Progenitor cell of endocrine pancreas (in vitro differentiated cells): ENCODE measurements at places on chromosomes 5 and 9.

GRCh38 chr5:149060325-149060724 lies 2.5 kb downstream of the SH3TC2 start:
- H3K36me3 ChIP-seq = no peaks in the 10 kb centered on the region
- H3K27me3 ChIP-seq = no peaks in the 10 kb centered on the region
- DNase-seq = no peak
- H3K4me1 ChIP-seq = peaks cover 13% of the 10 kb centered on the region
- H3K27ac ChIP-seq = no peak overlapping the region

- no peak for DNase-seq
- no peak overlapping the region for H3K4me3 ChIP-seq
- H3K27me3 ChIP-seq = no peaks in the 10 kb centered on the region
- H3K36me3 ChIP-seq = no peaks in the 10 kb centered on the region
- no peak overlapping the region for H3K27ac ChIP-seq
- no peaks in the 10 kb centered on the region for H3K4me1 ChIP-seq
Observed at GRCh38 chr5:27845248-27845647, 806.9 kb upstream of the CDH9 start.

GRCh38 chr5:58933891-58934628 lies 351.2 kb downstream of the RAB3C start:
- no peaks in the 10 kb centered on the region for H3K36me3 ChIP-seq
- H3K4me3 ChIP-seq = no peak overlapping the region
- peaks cover 12% of the 10 kb centered on the region for H3K27me3 ChIP-seq
- no peak for DNase-seq

DNA sequence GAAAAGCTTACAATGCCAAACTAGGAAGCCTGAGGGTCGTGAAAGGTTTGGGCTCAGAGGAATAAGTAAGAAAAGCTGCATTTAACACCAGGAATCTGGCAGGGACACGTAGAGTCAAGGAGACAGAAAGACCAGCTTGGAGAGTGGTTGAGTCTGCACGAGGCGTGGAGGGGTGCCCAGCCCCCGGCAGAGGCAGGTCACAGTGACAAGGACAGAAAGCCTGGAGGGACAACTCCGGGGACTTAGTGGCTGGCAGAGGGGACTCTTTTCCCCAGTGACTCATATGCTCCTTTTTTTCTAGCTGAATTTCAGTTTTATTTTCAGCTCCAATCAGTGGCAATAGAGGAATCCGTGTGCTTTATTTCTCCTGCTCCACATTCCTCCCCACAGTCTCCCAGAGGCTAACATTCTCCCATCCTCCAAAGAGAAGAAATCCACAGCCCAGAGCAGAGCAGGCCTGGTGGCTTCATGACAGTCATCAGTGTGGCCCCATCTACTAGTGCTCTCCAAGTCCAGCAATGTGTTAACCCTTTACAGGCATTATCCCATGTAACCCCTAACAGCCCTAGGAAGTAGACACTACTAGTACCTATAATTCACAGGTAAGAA lies 80.7 kb downstream of the KCNIP1 start:
- no peak overlapping the region for H3K27ac ChIP-seq
- no peak overlapping the region for H3K4me3 ChIP-seq

GRCh38 chr5:9108162-9108561 lies 437.7 kb downstream of the SEMA5A start:
- no peak for DNase-seq
- no peak overlapping the region for H3K27ac ChIP-seq
- H3K36me3 ChIP-seq = no peaks in the 10 kb centered on the region
- no peak overlapping the region for H3K4me3 ChIP-seq
- H3K4me1 ChIP-seq = peaks cover 11% of the 10 kb centered on the region

DNA sequence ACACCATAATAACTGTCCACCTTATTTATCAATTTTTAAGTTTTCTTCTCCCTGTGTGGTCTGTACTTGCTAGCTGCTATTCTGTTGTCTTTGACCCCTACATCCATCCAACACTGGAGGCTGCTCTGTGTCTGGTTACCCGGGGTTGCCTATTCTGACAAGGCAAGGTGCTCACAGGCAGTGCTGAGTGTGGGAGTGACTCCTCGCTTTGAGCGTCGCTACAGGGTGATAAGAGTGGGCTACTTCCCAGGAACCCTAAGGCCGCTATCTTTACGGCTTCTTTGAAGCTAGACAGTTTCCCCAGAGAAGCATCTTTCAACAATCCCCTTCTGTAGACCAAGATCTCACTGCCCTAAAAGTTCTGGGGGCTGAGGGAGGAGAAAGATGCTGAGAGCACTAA lies 35.3 kb downstream of the NSUN2 start:
- peaks cover 36% of the 10 kb centered on the region for H3K36me3 ChIP-seq
- DNase-seq = no peak
- no peak overlapping the region for H3K27ac ChIP-seq
- H3K4me3 ChIP-seq = no peak overlapping the region
- H3K4me1 ChIP-seq = no peaks in the 10 kb centered on the region
- H3K27me3 ChIP-seq = no peaks in the 10 kb centered on the region

DNA sequence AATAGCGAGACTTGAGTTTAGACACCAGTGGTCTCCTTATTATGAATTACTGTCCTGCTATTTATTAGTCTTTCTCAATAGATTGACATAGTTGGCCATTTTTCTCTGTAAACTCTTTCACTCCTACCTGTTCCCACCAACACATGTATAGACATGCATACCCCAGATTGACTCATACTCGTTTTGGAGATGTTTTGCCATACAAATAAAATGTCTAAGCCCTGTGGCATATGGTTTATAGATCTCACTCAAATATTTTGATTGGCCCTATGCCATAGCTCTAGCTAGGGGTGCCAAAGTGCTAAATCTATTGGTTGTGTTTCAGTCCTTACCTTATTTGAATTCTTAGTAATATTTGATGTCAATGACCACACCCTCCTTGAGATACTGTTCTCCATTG lies 42.3 kb downstream of the CAMK4 start:
- H3K4me3 ChIP-seq = no peak overlapping the region
- peaks cover 3% of the 10 kb centered on the region for H3K27me3 ChIP-seq
- no peaks in the 10 kb centered on the region for H3K36me3 ChIP-seq
- no peak overlapping the region for H3K27ac ChIP-seq
- DNase-seq = no peak

GRCh38 chr9:2208991-2209390 lies 193.8 kb downstream of the SMARCA2 start:
- H3K27me3 ChIP-seq = no peaks in the 10 kb centered on the region
- DNase-seq = no peak
- H3K4me3 ChIP-seq = no peak overlapping the region
- H3K27ac ChIP-seq = no peak overlapping the region
- no peaks in the 10 kb centered on the region for H3K36me3 ChIP-seq
- peaks cover 1% of the 10 kb centered on the region for H3K4me1 ChIP-seq

- DNase-seq = no peak
- no peak overlapping the region for H3K27ac ChIP-seq
- H3K27me3 ChIP-seq = peaks cover 3% of the 10 kb centered on the region
- no peaks in the 10 kb centered on the region for H3K36me3 ChIP-seq
- no peak overlapping the region for H3K4me3 ChIP-seq
Observed at GRCh38 chr5:153601377-153601776, 110.9 kb downstream of the GRIA1 start.

DNA sequence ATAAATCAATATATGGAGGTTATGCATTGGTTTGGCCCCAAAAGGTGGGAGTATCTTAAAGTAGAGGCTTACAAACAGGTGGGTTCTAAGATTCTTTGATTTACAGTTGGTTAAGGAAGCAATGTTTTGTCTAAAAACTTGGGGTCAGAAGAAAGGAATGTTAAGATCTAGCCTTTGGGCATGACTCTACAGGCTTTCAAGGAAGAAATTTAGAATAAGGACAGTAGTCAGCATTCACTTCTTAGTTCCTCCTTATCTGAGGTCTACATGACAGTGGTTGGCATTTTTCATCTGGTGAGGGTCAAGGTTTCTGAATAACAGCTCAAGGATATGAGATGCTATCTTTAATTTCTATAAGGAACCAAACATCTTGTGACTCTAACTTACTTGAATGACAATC lies 122.8 kb downstream of the CAMK4 start:
- no peaks in the 10 kb centered on the region for H3K27me3 ChIP-seq
- H3K4me3 ChIP-seq = no peak overlapping the region

DNA sequence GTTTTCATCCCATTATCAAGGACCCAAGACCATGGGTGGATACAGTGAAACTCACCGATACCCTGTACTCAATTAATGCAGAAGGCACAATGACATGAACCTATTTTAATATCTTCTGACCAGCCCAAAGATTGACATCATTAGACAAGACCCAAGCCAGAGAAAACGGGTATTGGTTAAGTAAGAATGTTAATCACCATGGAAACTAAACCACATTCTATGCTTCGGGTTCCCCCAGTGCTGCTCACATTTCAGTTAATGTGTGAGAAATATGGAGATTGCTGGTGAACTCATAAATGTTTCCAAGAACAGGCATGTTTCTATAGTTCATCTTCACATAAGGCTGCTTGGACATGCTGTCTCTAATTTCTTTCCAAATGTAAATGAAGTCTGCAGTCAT lies 77.0 kb downstream of the IRX2 start:
- H3K27me3 ChIP-seq = peaks cover 40% of the 10 kb centered on the region
- no peaks in the 10 kb centered on the region for H3K36me3 ChIP-seq
- peaks cover 4% of the 10 kb centered on the region for H3K4me1 ChIP-seq
- no peak for DNase-seq

GRCh38 chr5:41151564-41151963 lies 61.8 kb downstream of the C6 start:
- no peak for DNase-seq
- no peaks in the 10 kb centered on the region for H3K27me3 ChIP-seq
- H3K36me3 ChIP-seq = no peaks in the 10 kb centered on the region
- H3K27ac ChIP-seq = no peak overlapping the region

- H3K4me3 ChIP-seq = no peak overlapping the region
- no peak for DNase-seq
- H3K4me1 ChIP-seq = peaks cover 44% of the 10 kb centered on the region
Observed at GRCh38 chr9:94901019-94901363, 174.5 kb downstream of the AOPEP start.

DNA sequence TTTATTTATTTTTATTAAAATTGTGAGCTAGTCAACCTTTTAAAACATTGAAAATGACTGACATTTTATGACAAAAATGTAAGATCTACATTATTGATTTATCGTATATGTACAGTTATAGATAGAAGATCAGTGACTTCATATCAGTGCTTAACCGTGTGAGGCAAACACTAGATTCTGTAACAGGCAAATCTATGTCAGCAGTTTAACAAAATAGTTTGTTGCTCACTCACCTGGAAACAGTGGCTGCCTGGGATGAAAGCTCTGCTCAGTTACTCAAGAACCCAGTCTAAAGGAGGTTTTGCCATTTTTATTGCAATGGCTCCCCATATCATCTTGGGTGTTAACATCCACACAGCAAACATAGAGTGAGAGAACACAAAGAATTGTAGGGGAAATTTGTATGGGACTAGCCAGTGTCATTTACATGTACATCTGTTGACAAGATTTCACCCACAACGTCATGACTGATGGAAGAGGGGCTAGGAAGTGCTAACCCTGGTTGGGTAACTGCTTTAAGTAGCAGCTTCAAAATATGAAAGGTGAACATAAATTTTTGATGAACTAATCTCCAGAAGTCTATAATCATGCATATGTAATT lies 49.0 kb downstream of the SGCD start:
- H3K4me1 ChIP-seq = no peaks in the 10 kb centered on the region
- H3K27me3 ChIP-seq = peaks cover 4% of the 10 kb centered on the region
- H3K27ac ChIP-seq = no peak overlapping the region

- no peak for DNase-seq
- H3K36me3 ChIP-seq = no peaks in the 10 kb centered on the region
- peak overlapping the region; percentile 77 for H3K27ac ChIP-seq
- peaks cover 29% of the 10 kb centered on the region for H3K4me1 ChIP-seq
Observed at GRCh38 chr5:61301341-61302199, 30.5 kb upstream of the ZSWIM6 start.

GRCh38 chr5:114237766-114238165 lies 124.1 kb upstream of the KCNN2 start:
- H3K4me3 ChIP-seq = no peak overlapping the region
- H3K36me3 ChIP-seq = no peaks in the 10 kb centered on the region
- no peaks in the 10 kb centered on the region for H3K4me1 ChIP-seq
- no peaks in the 10 kb centered on the region for H3K27me3 ChIP-seq

- H3K27me3 ChIP-seq = no peaks in the 10 kb centered on the region
- DNase-seq = no peak
- H3K4me1 ChIP-seq = peaks cover 37% of the 10 kb centered on the region
- H3K4me3 ChIP-seq = no peak overlapping the region
- no peak overlapping the region for H3K27ac ChIP-seq
Observed at GRCh38 chr9:77883846-77884771, 147.5 kb downstream of the GNAQ start.

- H3K4me1 ChIP-seq = peaks cover 18% of the 10 kb centered on the region
- H3K27me3 ChIP-seq = peaks cover 41% of the 10 kb centered on the region
Observed at GRCh38 chr9:68706363-68707201, 1.5 kb downstream of the PIP5K1B start.

- H3K27me3 ChIP-seq = peaks cover 24% of the 10 kb centered on the region
- H3K4me1 ChIP-seq = peaks cover 5% of the 10 kb centered on the region
- H3K4me3 ChIP-seq = no peak overlapping the region
- DNase-seq = no peak
- H3K36me3 ChIP-seq = no peaks in the 10 kb centered on the region
Observed at GRCh38 chr9:114718801-114719221, 36.8 kb upstream of the TEX48 start.

- peaks cover 8% of the 10 kb centered on the region for H3K4me1 ChIP-seq
- no peak for DNase-seq
- H3K36me3 ChIP-seq = no peaks in the 10 kb centered on the region
- H3K4me3 ChIP-seq = no peak overlapping the region
Observed at GRCh38 chr5:136070486-136071285, 41.9 kb downstream of the TGFBI start.

DNA sequence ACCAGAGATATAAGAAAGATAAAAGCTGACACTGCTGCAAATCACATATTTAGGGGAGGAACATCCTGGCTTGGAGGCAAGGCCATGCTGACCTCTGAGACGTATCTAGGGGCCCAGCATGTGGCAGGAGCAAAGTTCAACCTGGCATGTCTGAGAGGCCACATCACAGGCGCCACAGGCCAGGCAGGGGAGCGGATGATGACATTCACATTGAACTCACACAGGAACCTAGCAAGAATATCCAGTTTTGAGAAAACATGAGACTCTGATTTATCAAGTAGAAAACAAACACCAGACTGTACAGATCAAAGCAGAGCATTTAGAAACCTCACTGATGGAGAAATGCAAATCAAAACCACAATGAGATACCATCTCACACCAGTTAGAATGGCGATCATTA lies 64.2 kb upstream of the STK32A start:
- H3K4me3 ChIP-seq = no peak overlapping the region
- H3K4me1 ChIP-seq = peaks cover 18% of the 10 kb centered on the region
- no peak for DNase-seq
- H3K27me3 ChIP-seq = no peaks in the 10 kb centered on the region
- H3K36me3 ChIP-seq = no peaks in the 10 kb centered on the region

DNA sequence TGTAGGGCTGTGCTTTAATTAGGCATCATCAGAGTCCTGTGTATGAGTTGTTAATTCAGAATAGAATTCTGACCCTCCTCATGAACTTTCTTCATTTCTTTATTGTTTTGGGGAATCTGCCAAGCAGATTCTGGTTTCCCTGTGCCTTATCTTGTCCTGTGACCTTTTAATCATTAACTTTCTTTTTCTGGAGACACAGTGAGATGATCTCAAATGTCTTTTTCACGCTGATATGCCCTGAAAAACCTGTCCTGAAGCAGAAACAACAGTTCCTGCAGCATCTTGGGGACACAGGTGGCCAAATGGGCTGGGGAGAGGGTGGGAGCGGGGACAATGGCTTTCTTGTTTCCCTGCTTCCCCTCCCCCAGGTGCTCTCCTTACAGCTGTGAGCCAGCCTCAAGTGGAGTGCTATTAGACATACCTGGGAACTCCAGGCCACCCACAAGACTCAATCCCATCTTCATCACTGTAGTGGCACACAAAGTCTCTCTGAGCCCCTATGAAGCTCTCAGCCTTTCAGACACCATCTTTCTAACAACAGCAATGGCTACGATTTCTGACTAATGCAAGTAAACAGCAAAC lies 213.8 kb downstream of the ATP10B start:
- H3K36me3 ChIP-seq = no peaks in the 10 kb centered on the region
- peak overlapping the region; percentile 90 for H3K27ac ChIP-seq
- peaks cover 24% of the 10 kb centered on the region for H3K4me1 ChIP-seq
- H3K4me3 ChIP-seq = no peak overlapping the region
- H3K27me3 ChIP-seq = no peaks in the 10 kb centered on the region
- DNase-seq = no peak
